Activated CD4-positive, alpha-beta T cell treated with anti-CD3 and anti-CD28 coated beads, Interleukin-2, amount 10 ng/mL, durations not matched to agents 7 days and 5 days (primary cell): ENCODE measurements at places on chromosomes 5 and 9. TPM values are rescaled to one million over a fixed set of nuclear protein-coding genes. Genes with fewer than 3 reads are reported as not detected.
A peak's percentile ranks its signal among the peaks of the same experiment; 100 is the strongest.

- peak overlapping the region; percentile 97 for H3K27ac ChIP-seq
- H3K4me1 ChIP-seq, result peaks cover 65% of the 10 kb centered on the region
- H3K27me3 ChIP-seq, result no peaks in the 10 kb centered on the region
- peaks cover 20% of the 10 kb centered on the region for H3K36me3 ChIP-seq
Observed at GRCh38 chr9:127780126-127780885, 1.8 kb upstream of the SH2D3C start.

Gene CNTFR
- total RNA-seq, result not detected

GRCh38 chr9:109975574-109976295 lies 195.7 kb downstream of the PALM2AKAP2 start:
- H3K4me3 ChIP-seq, result no peak overlapping the region
- peaks cover 4% of the 10 kb centered on the region for H3K36me3 ChIP-seq
- DNase-seq, result no peak
- no peaks in the 10 kb centered on the region for H3K27me3 ChIP-seq
- H3K4me1 ChIP-seq, result peaks cover 53% of the 10 kb centered on the region
- no peak overlapping the region for H3K27ac ChIP-seq

Gene CTNNAL1
- total RNA-seq, result 14.0 TPM

Gene PCDHA13
- not detected for total RNA-seq

GRCh38 chr5:72509401-72509800 lies 2.2 kb upstream of the ZNF366 start:
- no peak overlapping the region for H3K4me3 ChIP-seq
- no peak overlapping the region for H3K27ac ChIP-seq
- H3K4me1 ChIP-seq, result peaks cover 2% of the 10 kb centered on the region
- H3K36me3 ChIP-seq, result no peaks in the 10 kb centered on the region

Gene NANS
- total RNA-seq, result 38.3 TPM

- peaks cover 7% of the 10 kb centered on the region for H3K27me3 ChIP-seq
- no peaks in the 10 kb centered on the region for H3K4me1 ChIP-seq
- H3K36me3 ChIP-seq, result no peaks in the 10 kb centered on the region
- no peak overlapping the region for H3K27ac ChIP-seq
- no peak overlapping the region for H3K4me3 ChIP-seq
Observed at GRCh38 chr5:148933903-148934432, 107.6 kb downstream of the ADRB2 start.

GRCh38 chr9:27005491-27005890 lies at the start of gene LRRC19:
Gene LRRC19 (minus strand): TSS chr9:27005672. CDS start chr9:26999694, 5,978 bp downstream.
- no peak for DNase-seq
- H3K4me1 ChIP-seq, result no peaks in the 10 kb centered on the region
- H3K27me3 ChIP-seq, result no peaks in the 10 kb centered on the region
- H3K36me3 ChIP-seq, result no peaks in the 10 kb centered on the region
- no peak within 1 kb of the TSS for H3K4me3 ChIP-seq

Gene DRD1
- total RNA-seq, result not detected

Gene CBY3
- 0.35 TPM for total RNA-seq

- H3K4me1 ChIP-seq, result no peaks in the 10 kb centered on the region
- no peak overlapping the region for H3K4me3 ChIP-seq
- no peak overlapping the region for H3K27ac ChIP-seq
- no peaks in the 10 kb centered on the region for H3K27me3 ChIP-seq
- H3K36me3 ChIP-seq, result no peaks in the 10 kb centered on the region
Observed at GRCh38 chr5:167982-168660, 23.2 kb upstream of the LRRC14B start.

Gene SPATA31C1
- total RNA-seq, result not detected

GRCh38 chr5:82808960-82809359 lies 268.2 kb downstream of the TMEM167A start:
- DNase-seq, result no peak
- H3K4me3 ChIP-seq, result no peak overlapping the region
- H3K27ac ChIP-seq, result no peak overlapping the region
- H3K27me3 ChIP-seq, result no peaks in the 10 kb centered on the region

DNA sequence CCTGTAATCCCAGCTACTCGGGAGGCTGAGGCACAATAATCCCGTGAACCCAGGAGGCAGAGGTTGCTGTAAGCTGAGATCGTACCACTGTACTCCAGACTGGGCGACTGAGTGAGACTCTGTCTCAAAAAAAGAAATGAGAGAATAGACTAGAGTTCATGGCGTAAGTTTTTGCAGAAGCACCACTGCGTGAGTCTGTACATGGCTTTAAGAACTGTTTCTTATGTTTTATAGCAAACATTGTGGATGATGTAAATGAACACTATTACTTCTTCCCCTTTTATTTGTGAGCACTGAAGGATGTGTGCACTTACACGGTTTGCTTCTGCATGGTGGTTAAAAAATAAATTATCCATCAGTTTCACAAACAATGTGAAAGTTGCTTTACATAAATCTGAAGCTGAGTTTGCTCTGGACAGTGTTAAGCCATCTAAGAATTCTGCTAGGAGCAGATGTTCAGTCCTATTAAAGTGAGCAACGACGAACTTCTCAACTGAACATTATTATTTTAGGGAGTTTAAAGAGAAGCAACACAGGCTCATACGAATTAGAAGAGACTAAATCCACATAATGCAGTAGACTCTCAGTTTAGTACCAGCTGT lies 52.5 kb downstream of the ZFAND5 start:
- no peaks in the 10 kb centered on the region for H3K4me1 ChIP-seq
- H3K36me3 ChIP-seq, result no peaks in the 10 kb centered on the region
- H3K27me3 ChIP-seq, result no peaks in the 10 kb centered on the region
- no peak for DNase-seq

- H3K36me3 ChIP-seq, result peaks cover 41% of the 10 kb centered on the region
- no peak for DNase-seq
- no peak overlapping the region for H3K4me3 ChIP-seq
- peaks cover 4% of the 10 kb centered on the region for H3K4me1 ChIP-seq
- no peaks in the 10 kb centered on the region for H3K27me3 ChIP-seq
Observed at GRCh38 chr5:151048526-151048925, 28.1 kb downstream of the GPX3 start.

GRCh38 chr5:143037708-143038107 lies 267.5 kb downstream of the ARHGAP26 start:
- no peaks in the 10 kb centered on the region for H3K27me3 ChIP-seq
- no peak for DNase-seq
- H3K27ac ChIP-seq, result no peak overlapping the region
- peaks cover 16% of the 10 kb centered on the region for H3K4me1 ChIP-seq
- H3K36me3 ChIP-seq, result peaks cover 22% of the 10 kb centered on the region

DNA sequence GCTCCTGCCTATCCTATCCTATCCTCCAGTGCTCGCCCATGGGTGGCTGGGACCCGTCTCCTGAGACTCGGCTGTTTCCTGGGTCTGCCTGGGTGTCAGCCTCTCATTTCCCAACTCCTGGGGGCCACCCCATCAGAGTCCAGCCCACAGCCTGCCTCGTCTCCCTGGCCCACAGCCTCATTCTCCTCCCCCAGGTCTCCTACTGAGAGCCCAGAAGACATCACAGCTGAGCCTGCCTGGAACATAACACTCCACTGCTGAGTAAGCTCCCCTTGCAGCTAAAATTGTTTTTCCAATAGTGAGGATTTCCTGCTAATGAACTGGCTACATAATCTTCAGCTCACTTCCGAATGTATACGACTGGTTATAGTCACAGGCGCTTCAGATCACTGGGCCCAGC lies 95.3 kb downstream of the TTLL11 start:
- H3K36me3 ChIP-seq, result no peaks in the 10 kb centered on the region
- no peak overlapping the region for H3K4me3 ChIP-seq
- no peak overlapping the region for H3K27ac ChIP-seq
- DNase-seq, result no peak

GRCh38 chr9:15510789-15511575 lies at the start of gene PSIP1:
Gene PSIP1 (minus strand): TSS chr9:15510970. CDS start chr9:15510188, 782 bp downstream.
- peaks cover 50% of the 10 kb centered on the region for H3K4me1 ChIP-seq
- DNase-seq, result peak; percentile 92
- no peaks in the 10 kb centered on the region for H3K27me3 ChIP-seq
- H3K27ac ChIP-seq, result peak within 1 kb of the TSS; percentile 100

Gene ZNF622
- total RNA-seq, result 28.7 TPM

GRCh38 chr5:181149806-181150733 lies 2.7 kb downstream of the OR2V2 start:
- no peak overlapping the region for H3K4me3 ChIP-seq
- no peaks in the 10 kb centered on the region for H3K36me3 ChIP-seq
- peaks cover 12% of the 10 kb centered on the region for H3K27me3 ChIP-seq
- H3K4me1 ChIP-seq, result peaks cover 6% of the 10 kb centered on the region
- no peak overlapping the region for H3K27ac ChIP-seq
- DNase-seq, result no peak

Gene LHX3
- not detected for total RNA-seq

Gene IRGM
- total RNA-seq, result 2.2 TPM

GRCh38 chr9:71863631-71864030 lies 47.4 kb downstream of the ABHD17B start:
- H3K27me3 ChIP-seq, result no peaks in the 10 kb centered on the region
- H3K4me3 ChIP-seq, result no peak overlapping the region
- H3K27ac ChIP-seq, result no peak overlapping the region
- H3K4me1 ChIP-seq, result peaks cover 8% of the 10 kb centered on the region

Gene MOCS2
- total RNA-seq, result 24.3 TPM

GRCh38 chr9:5466766-5467165 lies 16.4 kb downstream of the CD274 start:
- peaks cover 15% of the 10 kb centered on the region for H3K4me1 ChIP-seq
- no peak overlapping the region for H3K4me3 ChIP-seq
- peaks cover 78% of the 10 kb centered on the region for H3K36me3 ChIP-seq
- DNase-seq, result no peak
- no peak overlapping the region for H3K27ac ChIP-seq

DNA sequence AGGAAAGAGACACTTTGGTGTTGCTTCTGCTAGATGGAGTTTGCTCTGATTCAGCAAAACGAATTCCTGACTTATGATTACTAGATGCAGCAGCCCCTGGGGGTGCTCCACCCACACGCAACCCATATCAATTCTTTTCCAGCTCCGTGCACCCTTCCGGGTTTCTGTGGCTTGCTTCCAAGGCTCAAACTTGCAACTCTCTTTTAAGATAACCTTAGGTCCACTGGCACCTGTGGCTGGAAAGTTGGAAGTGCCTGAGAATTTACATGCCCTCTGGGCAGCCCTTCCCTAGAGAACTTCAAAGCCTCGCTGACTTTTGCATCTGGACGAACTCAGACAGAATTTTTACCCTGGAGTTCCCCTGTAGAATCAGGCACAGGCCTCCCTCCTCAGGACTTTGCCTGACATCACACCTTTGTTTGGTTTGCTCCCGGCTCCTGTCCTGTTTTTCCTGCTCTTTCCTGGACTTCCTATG lies 224.9 kb downstream of the SNX18 start:
- H3K4me1 ChIP-seq, result peaks cover 47% of the 10 kb centered on the region
- H3K27ac ChIP-seq, result no peak overlapping the region
- H3K27me3 ChIP-seq, result peaks cover 6% of the 10 kb centered on the region
- peaks cover 5% of the 10 kb centered on the region for H3K36me3 ChIP-seq
- DNase-seq, result no peak
- no peak overlapping the region for H3K4me3 ChIP-seq

Gene CCDC192
- not detected for total RNA-seq

- no peaks in the 10 kb centered on the region for H3K4me1 ChIP-seq
- no peaks in the 10 kb centered on the region for H3K36me3 ChIP-seq
- no peak for DNase-seq
- H3K27me3 ChIP-seq, result no peaks in the 10 kb centered on the region
- no peak overlapping the region for H3K27ac ChIP-seq
Observed at GRCh38 chr5:118596255-118596654, 392.1 kb downstream of the DTWD2 start.

- no peak for DNase-seq
- H3K4me1 ChIP-seq, result no peaks in the 10 kb centered on the region
- H3K36me3 ChIP-seq, result peaks cover 18% of the 10 kb centered on the region
- no peak overlapping the region for H3K27ac ChIP-seq
- H3K27me3 ChIP-seq, result no peaks in the 10 kb centered on the region
Observed at GRCh38 chr9:37446401-37446800, 18.8 kb downstream of the ZBTB5 start.

DNA sequence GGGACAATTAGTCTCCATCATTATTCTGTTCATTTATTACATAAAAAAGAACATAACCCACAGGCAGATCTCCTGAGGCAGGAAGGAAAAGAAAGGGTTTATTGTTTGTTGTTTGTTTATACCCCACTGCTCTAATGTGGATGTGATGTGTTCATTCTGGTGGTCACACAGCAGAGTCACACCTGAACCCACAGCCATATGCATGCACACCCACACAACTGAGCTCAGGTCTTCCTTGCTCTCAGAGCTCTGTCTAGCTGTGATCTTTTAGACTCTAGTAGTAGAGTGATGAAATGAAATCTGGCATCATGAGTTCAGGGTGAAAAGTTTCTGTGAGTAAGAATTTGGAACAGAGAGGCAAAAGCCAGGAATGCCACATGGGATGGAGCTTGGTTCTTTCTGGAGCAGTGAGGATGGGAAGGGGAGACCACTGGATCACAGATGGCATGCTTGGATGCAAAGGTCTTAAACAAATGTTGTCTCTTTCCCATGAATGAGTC lies 227.0 kb downstream of the PAPPA start:
- no peak overlapping the region for H3K27ac ChIP-seq
- no peaks in the 10 kb centered on the region for H3K4me1 ChIP-seq
- H3K36me3 ChIP-seq, result no peaks in the 10 kb centered on the region
- no peak for DNase-seq
- no peaks in the 10 kb centered on the region for H3K27me3 ChIP-seq

- H3K4me1 ChIP-seq, result peaks cover 12% of the 10 kb centered on the region
- DNase-seq, result no peak
- no peak overlapping the region for H3K4me3 ChIP-seq
- no peaks in the 10 kb centered on the region for H3K36me3 ChIP-seq
- H3K27me3 ChIP-seq, result peaks cover 6% of the 10 kb centered on the region
Observed at GRCh38 chr5:76787237-76787636, 31.6 kb upstream of the F2RL1 start.

DNA sequence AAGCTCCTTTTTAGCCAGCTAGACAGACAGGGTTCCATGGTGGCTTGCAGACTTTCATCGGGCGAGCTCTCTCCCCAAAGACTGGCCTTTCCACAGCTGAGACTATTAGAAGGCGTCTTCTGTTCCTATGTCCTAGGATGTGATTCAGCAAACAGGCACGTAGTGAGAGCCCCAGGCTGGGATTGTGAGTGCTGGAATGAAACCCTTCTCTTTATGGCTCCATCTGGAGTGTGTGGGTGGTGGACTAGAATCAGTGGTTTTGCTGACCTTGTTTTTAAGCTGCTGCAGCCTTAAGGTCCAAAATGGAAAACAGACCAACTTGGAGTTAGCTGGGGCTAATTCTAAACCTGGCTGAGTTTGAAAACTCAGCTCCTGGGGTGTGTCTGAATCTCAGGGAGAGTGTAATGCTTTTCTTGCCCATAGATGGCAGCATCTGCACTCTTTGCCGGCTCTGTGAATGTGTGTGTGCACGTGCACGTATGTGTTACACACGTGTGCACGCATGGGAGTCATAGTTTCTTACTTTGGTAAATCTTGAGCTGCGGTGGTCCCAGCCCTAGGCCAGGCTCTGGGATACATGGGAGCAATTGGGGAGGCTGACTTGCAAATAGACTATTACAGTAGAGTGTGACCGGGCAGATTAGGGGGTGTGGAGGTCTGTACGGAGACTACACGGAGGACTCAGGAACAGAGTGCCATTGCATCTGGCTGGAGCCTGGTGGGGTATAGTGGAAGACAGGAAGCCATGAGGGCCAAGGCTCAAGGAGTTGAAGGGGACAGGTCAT lies 10.7 kb downstream of the GSN start:
- DNase-seq, result peak; percentile 57
- H3K4me3 ChIP-seq, result no peak overlapping the region
- H3K27ac ChIP-seq, result no peak overlapping the region
- H3K27me3 ChIP-seq, result no peaks in the 10 kb centered on the region
